ENCODE measurements at places on chromosomes 4 and X. TPM values are rescaled to one million over a fixed set of nuclear protein-coding genes. Genes with fewer than 3 reads are reported as not detected.

The F8A2 gene
- total RNA-seq = not detected

The FGF5 gene
- 15.2 TPM for total RNA-seq

The ASB9 gene
- not detected for total RNA-seq

The BCAP31 gene
- total RNA-seq = 239 TPM

The F9 gene
- total RNA-seq = not detected

The DACH2 gene
- total RNA-seq = not detected

The PAGE3 gene
- not detected for total RNA-seq

The CCDC149 gene
- total RNA-seq = 10.6 TPM

The TEX11 gene
- not detected for total RNA-seq

The BEX1 gene
- not detected for total RNA-seq

The PABPC4L gene
- 0.28 TPM for total RNA-seq

The RNF175 gene
- total RNA-seq = 0.50 TPM

The KLKB1 gene
- not detected for total RNA-seq

The RHOH gene
- not detected for total RNA-seq

The ADGRG2 gene
- total RNA-seq = under 0.01 TPM

The MMGT1 gene
- total RNA-seq = 19.3 TPM

The LETM1 gene
- 146 TPM for total RNA-seq

The SH3D19 gene
- total RNA-seq = 24.1 TPM

The RENBP gene
- 3.6 TPM for total RNA-seq

The NEUROG2 gene
- total RNA-seq = not detected

The ATP1B4 gene
- total RNA-seq = not detected

The GSX2 gene
- not detected for total RNA-seq

The BMX gene
- not detected for total RNA-seq

The SPARCL1 gene
- total RNA-seq = not detected

The EOLA1 gene
- total RNA-seq = 17.8 TPM

The BMP15 gene
- total RNA-seq = not detected

The OTC gene
- total RNA-seq = not detected

The RADX gene
- total RNA-seq = 2.7 TPM

The RNF150 gene
- 0.36 TPM for total RNA-seq

The PLAC8 gene
- 0.68 TPM for total RNA-seq

The SEC31A gene
- total RNA-seq = 157 TPM

The BEX2 gene
- total RNA-seq = 65.6 TPM

The SPANXA2 gene
- not detected for total RNA-seq

The CENPE gene
- 1.0 TPM for total RNA-seq

The HPSE gene
- total RNA-seq = 0.43 TPM

The DOCK11 gene
- total RNA-seq = 0.36 TPM

The PWWP3B gene
- total RNA-seq = 0.43 TPM

The SLC7A11 gene
- 291 TPM for total RNA-seq

The RNF212 gene
- total RNA-seq = 0.71 TPM

The DIPK2B gene
- not detected for total RNA-seq

The PTPN13 gene
- total RNA-seq = 63.5 TPM

The CXCL11 gene
- total RNA-seq = 0.68 TPM

The LEF1 gene
- under 0.01 TPM for total RNA-seq

The FGF2 gene
- 19.1 TPM for total RNA-seq

The ZFP92 gene
- 0.34 TPM for total RNA-seq

The CEP44 gene
- 21.5 TPM for total RNA-seq

The JCHAIN gene
- not detected for total RNA-seq

The OCRL gene
- 27.0 TPM for total RNA-seq

The SRPK3 gene
- total RNA-seq = under 0.01 TPM

The PLP2 gene
- 17.1 TPM for total RNA-seq

The NXF2B gene
- not detected for total RNA-seq

The LONRF3 gene
- 0.34 TPM for total RNA-seq

The BEX5 gene
- total RNA-seq = 1.7 TPM

The ARMCX1 gene
- total RNA-seq = 10.3 TPM

The FATE1 gene
- not detected for total RNA-seq

The SHROOM2 gene
- 11.4 TPM for total RNA-seq

The ZMAT1 gene
- 0.28 TPM for total RNA-seq
